ENCODE measurements at places on chromosomes 7 and 10. TPM values are rescaled to one million over a fixed set of nuclear protein-coding genes. Genes with fewer than 3 reads are reported as not detected.

The SORCS1 gene
- not detected for total RNA-seq

DNA sequence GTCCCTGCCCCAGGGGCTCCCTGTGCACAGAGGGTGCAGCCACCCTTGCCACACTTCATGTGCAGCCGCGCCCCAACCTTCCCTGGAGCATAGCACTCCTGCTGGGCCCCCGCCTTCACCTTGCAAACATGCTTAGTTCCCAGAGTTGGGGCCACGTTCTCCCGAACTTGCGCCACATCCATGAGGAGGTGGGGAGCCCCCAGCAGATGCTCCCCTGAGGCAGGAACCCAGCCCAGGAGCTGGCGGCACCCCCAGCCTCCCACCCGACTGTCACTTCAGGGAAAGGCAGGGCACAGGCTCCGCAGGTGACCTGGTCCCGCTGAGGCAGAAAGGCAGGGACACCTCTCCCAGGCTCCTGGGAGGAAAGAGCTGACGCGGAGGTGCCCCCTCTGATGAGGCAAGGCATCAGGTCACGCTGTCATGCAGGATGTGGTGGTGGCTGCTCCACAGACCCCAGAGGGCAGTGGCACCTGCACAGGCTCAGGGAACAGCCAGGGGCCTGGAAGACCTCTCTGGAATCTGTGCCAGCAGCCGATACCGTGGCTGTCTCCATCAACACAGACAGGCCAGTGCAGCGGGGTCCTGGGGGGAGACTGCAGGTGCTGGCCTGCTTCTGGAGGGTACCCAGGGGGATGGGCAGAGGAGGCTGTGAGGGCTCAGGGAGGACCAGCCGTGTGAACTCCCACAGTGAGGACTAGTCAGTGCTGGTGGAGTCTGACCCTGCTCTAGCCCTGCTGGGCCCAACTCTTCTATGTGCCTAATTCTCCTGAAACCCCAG lies 221.3 kb downstream of the MAD1L1 start:
- DNase-seq = no peak

DNA sequence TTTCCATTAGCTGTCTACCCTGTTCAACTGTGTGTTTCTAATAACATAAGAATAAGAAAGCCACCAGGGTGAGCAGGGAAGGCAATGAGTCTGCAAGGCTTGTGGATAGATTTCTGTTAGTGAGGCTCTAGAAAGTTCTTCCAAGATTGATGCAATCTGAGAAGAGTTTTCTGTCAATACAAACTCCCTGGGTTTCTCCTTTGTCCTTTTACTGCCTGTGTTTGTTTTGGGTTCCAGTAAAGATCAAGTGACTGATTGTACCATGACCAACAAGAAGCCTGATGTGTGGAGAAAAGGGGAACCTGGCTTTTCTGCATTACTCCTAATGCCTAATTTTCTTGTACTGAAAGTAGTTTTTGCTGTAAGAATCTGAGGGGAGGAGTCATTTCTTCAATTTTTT lies 139.9 kb downstream of the CFTR start:
- DNase-seq = no peak

GRCh38 chr7:116240024-116240668 lies 29.8 kb downstream of the TES start:
- DNase-seq = no peak

The PRLHR gene
- not detected for total RNA-seq

The RGS10 gene
- 26.0 TPM for total RNA-seq

The AKR1C1 gene
- total RNA-seq = 56.1 TPM

DNA sequence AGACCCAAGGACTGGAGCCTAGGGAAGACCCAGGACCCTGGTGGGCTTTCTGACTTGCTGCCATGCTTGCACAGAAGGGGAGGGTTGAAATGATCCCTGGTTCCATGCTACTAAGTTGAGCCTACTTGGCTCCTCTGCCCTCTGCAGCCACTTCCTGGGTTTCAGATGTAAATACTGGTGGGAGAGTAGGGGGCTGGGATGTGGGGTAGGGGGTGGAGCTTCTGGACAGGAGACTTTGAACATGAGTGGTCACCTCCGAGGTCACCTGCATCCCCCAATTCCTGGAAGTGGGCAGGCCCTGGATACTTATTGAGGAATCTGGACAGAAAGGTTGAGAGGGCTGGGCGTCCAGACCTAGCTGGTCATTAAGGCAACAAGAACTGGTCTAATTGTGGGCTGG lies 2.9 kb upstream of the ZMIZ1 start:
- DNase-seq = no peak

- no peak for DNase-seq
Measured at GRCh38 chr10:78299851-78300468, 266.3 kb downstream of the RPS24 start.

Measured in LHCN-M2 (cell line).